ENCODE measurements at places on chromosomes 1 and 21. TPM values are rescaled to one million over a fixed set of nuclear protein-coding genes. Genes with fewer than 3 reads are reported as not detected.

Gene KISS1
- polyA plus RNA-seq, result 1.3 TPM

Gene NHLH1
- 0.06 TPM for polyA plus RNA-seq

Gene ZNF281
- 30.1 TPM for polyA plus RNA-seq

Gene ARHGAP30
- 2.2 TPM for polyA plus RNA-seq

Gene AKR7A3
- polyA plus RNA-seq, result 0.99 TPM

Gene KIRREL1
- polyA plus RNA-seq, result 185 TPM

Gene TEKT2
- 10.3 TPM for polyA plus RNA-seq

Gene PHLDA3
- polyA plus RNA-seq, result 9.1 TPM

Gene OR6K3
- 0.07 TPM for polyA plus RNA-seq

Gene WNT9A
- polyA plus RNA-seq, result 1.1 TPM

Gene PTPRF
- 219 TPM for polyA plus RNA-seq

Gene GSTM2
- polyA plus RNA-seq, result 150 TPM

Gene CD1B
- 0.13 TPM for polyA plus RNA-seq

Gene CFH
- 32.9 TPM for polyA plus RNA-seq

Gene SPATA21
- polyA plus RNA-seq, result not detected

Gene FALEC
- polyA plus RNA-seq, result not detected

Gene DEPDC1
- polyA plus RNA-seq, result 17.2 TPM

Gene ADGRL2
- polyA plus RNA-seq, result 157 TPM

Gene TCHH
- polyA plus RNA-seq, result 0.03 TPM

Gene IL10
- polyA plus RNA-seq, result 0.19 TPM

Gene SSU72
- polyA plus RNA-seq, result 81.6 TPM

Gene KTI12
- polyA plus RNA-seq, result 6.1 TPM

Gene PERM1
- polyA plus RNA-seq, result 0.21 TPM

Gene PPIAL4G
- polyA plus RNA-seq, result 0.04 TPM

Gene KCNJ9
- polyA plus RNA-seq, result 0.12 TPM

Gene DENND2C
- polyA plus RNA-seq, result 4.5 TPM

Gene KIF14
- polyA plus RNA-seq, result 7.8 TPM

Gene LRRIQ3
- polyA plus RNA-seq, result 4.7 TPM

Gene ANGPTL3
- polyA plus RNA-seq, result 7.4 TPM

Gene LYPLAL1
- 54.5 TPM for polyA plus RNA-seq

Gene NFASC
- 13.3 TPM for polyA plus RNA-seq

Gene RHCE
- 1.3 TPM for polyA plus RNA-seq

Gene C4BPB
- 0.35 TPM for polyA plus RNA-seq

Gene AMPD1
- polyA plus RNA-seq, result not detected

Gene AGMAT
- 25.2 TPM for polyA plus RNA-seq

Gene SPRR1B
- not detected for polyA plus RNA-seq

Gene EFCAB7
- polyA plus RNA-seq, result 20.5 TPM

Gene NEXN
- 15.4 TPM for polyA plus RNA-seq

Gene SPATA17
- polyA plus RNA-seq, result 15.8 TPM

Measured in right renal cortex interstitium (tissue), 3 donors.